ENCODE measurements at places on chromosomes 7 and 10.

- no peak for DNase-seq
Measured at GRCh38 chr10:86266446-86267242, 100.0 kb downstream of the GRID1 start.

DNA sequence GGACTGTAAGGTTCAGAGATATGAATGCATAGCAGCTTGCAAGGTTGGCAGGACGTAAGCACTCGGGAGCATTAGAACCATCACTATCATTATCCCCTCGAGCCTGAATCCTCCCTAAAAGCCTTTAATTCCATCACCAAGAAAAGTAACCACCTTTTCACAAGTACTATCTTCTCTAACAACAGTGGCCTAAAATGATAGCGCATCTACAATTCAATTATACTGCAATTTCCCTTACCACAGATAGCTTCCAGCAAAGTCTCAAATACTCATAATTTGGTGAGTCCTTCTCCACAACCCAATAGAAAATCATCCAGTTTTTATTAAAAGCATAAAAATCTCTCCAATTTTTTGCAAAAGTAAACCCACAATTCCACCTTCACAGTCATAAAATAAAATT, 42.0 kb downstream of the COL1A2 start:
- DNase-seq: no peak

GRCh38 chr7:36400036-36400435, 10.4 kb downstream of the ANLN start:
- DNase-seq: no peak

GRCh38 chr7:129606803-129607202, 4.7 kb upstream of the NRF1 start:
- DNase-seq: no peak

- DNase-seq: peak; percentile 21
Measured at GRCh38 chr10:113746217-113746957, 5.1 kb upstream of the PLEKHS1 start.

- no peak for DNase-seq
Measured at GRCh38 chr7:80760292-80760691, 121.8 kb downstream of the CD36 start.

- no peak for DNase-seq
Measured at GRCh38 chr7:149884541-149884940, 10.8 kb downstream of the ATP6V0E2 start.

- DNase-seq: no peak
Measured at GRCh38 chr7:54397836-54398612, 144.2 kb upstream of the VSTM2A start.

DNA sequence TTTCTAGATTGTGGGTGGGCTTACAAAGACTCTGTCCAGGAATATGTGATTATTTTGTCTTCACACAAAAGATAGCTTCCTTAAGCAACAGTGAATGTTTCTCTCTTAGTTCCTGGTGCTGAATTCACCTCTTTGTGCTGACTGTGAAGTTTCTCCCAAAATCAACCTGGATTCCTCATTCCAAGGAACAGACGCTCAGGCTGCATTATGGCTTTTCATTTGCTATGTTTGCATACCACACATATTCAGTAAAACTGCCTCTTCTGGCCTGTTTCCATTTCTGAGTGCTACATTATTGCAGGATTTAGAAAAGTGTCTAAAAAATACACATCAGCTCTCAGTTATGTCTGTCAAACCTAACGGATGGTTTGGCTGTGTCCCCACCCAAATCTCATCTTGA, 21.5 kb downstream of the MACROH2A2 start:
- no peak for DNase-seq

DNA sequence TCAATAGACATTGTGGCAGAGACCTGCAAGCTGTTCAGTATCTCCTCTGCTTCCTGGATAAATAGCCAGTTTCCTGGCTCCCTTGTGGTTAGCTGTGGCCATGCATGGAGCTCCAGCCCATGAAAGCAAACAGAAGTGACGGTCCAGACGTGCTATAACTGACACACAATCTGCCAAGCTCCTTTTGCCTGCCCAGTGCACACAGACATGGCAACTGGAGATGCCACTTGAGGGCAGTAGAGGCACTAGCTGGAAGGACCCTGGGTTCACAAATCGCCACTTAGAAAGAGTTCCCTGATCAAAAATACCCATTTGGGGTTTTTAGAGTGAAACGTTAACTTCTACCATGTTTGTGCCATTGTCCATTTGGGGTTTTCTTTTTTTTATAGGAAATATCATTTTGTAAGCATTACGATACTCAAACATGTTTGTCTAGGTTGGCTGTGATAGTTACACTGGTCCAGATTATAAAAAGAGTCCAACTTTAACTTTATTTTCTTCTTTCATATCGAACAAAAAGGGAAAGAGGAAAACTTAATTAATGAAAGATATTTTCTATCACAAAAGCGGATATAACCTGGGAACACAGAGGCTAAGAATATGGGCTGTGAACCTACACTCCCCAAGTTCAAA, 31.3 kb downstream of the KIN start:
- peak; percentile 8 for DNase-seq

DNA sequence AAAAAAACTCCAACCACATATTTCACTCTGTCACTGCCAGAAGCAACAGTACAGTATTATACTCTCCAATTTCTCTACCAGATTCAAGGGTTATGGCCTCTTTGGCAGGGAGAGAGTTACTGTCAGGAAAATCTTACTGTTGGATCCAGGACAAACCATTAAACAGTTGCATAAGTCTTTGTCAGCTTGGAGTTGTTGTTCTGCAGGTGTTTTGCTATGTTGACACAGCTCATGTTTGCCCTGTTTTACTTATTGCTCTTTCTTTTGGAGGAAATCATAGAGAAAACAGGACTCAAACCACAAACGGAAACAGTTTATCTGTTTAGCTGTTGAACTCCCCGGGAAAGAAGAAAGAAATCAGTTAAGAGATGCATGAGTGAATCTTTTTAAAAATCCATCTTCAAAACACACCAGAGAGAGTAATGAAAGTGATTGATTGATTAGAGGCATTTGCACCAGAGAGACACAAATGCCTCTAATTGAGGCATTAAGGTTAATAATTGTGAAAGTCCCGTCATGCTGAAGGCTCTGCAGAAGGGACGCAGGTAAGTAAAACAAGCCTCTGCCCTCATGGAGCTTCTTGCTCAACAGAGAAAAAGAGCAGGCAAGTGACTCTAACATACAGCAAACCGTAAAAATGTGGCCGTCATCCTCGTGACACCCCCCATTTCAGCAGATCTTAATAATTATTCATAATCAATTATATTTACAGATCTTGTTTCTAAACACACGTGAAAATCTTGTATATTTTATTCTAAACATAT, 38.7 kb upstream of the ARHGAP21 start:
- no peak for DNase-seq

- DNase-seq: no peak
Measured at GRCh38 chr7:37728747-37729146, 45.2 kb downstream of the GPR141 start.

GRCh38 chr7:24773646-24774045, 16.4 kb upstream of the GSDME start:
- no peak for DNase-seq

GRCh38 chr10:88428442-88428841, 154.7 kb downstream of the RNLS start:
- no peak for DNase-seq

DNA sequence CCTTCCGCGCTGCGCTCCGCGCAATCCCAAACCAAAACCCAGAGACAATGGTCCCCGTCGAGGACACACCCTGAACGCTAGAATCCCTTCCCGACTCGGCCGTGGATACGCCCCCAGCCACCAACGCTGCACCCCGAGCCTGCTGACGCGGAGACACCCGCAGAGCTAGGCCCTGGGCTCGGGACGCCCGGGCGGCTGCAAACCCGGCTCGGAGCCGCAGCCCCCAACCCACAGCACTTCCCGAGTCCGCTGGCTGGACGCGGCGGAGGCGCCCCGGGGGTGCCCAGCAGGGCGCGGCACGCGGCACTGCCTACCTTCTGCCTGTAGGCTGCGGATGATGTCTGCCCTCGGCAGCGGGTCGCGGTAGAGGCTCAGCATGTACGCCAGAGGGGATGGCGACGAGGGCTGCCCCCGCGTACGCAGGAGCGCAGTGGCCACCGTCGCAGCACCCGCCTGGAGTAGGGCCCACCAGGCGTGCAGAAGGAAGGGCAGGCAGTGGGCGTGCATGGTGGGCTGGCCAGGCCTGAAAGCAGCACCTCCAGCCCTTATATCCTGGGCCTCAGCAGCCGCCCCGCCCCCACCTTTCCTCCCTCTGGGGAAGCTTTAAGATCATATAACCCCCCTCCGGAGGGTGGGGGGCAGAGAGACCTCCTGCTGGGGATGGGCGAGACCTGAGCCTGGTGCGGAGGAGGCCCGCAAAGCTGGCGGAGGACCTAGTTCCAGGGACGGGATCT, at the start of gene NODAL:
Gene NODAL, minus strand, starts transcription at position 521 of the 734 bp plus-strand sequence. Its CDS starts 14 bp downstream, at position 507.
- DNase-seq: no peak

DNA sequence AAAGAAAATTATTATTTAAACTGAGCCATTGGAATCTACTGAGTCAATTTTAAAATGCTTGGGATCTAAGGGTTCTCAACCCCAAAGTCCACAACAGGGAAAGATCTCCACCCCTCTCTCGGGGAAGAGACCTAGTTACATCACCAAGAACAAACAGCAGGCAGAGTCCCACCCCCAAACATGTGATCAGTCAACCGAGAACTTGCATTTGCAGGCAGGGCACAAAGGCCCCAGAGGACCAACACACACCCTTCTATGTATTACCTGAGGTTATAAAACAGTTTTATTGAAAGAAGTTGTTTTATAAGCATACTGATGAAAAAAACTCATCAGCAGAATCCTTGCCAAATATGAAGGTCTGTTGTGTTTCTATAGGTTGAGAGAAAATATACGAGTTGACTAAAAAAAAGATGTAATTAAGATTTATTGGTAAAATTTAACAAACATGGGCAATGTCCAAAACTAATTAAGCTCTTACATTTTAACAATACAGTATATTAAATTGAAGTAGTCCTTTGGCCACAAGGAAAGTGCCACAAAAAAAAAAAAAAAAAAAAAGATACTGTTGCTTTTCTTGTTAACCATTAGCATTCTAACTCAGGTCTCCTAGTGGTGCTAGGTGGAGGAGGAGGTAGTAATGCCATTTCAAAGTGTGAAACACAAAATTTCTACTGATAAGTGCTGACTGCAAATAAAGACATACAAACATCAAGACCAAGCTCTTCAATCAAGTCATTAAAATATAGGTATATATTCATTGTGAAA, 975 bp upstream of the USP54 start:
- DNase-seq: peak; percentile 35

- no peak for DNase-seq
Measured at GRCh38 chr7:501526-501925, 18.1 kb downstream of the PDGFA start.

DNA sequence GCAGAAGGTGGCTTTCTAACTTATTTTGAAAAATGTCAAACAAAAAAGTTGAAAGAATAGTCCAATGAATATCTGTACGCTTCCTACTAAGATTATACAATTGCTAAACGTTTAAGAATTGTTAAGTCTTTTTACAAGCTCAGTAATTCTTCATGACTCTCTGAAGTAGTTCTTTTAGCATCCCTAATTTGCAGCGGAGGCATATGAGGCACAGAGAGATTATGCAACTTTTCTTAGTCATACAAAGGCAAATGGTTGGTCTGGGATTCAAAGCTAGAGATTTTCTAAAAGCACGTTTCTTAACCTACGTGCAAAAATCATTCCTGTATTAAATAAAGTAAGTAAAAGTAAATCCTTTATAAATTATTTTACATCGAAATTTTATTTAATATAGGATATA, 254.2 kb downstream of the MAGI2 start:
- DNase-seq: no peak

DNA sequence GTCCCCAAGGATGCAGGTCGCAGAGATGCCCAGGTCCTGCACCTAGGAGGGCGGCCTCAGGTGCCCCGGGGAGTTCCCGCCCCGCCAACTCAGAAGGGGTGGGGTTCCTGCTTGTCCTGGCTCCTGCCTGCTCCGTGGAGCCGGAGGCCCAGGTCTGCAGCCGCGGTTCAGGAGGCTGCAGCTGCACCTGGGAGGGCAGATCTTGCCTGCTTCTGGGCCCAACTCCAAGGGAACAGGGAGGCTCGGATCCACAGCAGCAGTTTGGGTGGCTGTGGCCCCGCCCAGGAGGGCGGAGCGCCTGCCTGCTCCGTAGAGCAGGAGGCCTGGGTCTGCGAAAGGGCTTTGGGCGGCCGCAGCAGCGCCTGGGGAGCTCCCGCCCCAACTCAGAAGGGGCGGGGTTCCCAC, 108.2 kb upstream of the EGR2 start:
- no peak for DNase-seq

- DNase-seq: no peak
Measured at GRCh38 chr7:49261928-49262327, 337.6 kb downstream of the CDC14C start.

DNA sequence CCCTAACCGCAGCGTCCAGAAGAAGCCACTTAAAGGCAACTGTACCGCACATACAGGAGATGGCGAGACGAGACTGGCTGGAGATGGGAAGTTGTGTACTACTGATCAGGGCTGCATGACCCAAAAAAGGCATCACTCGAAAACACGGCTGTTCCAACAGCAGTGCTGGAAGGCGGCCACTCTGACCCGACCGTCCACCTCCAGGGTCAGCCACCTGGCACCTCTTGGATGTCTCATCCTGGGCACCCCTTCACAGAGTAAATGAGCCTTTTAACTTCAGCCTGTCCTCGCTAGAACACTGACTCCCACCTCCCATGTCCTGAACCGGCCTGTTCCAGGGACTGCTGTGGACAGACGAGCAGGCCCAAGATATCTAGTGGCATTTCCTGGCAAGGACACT, 180.7 kb downstream of the DIP2C start:
- no peak for DNase-seq

- DNase-seq: no peak
Measured at GRCh38 chr10:83930-84530, 34.9 kb upstream of the TUBB8 start.

- no peak for DNase-seq
Measured at GRCh38 chr7:121323515-121324302, 5.1 kb upstream of the WNT16 start.

- DNase-seq: no peak
Measured at GRCh38 chr10:98096731-98097130, 37.7 kb upstream of the R3HCC1L start.

DNA sequence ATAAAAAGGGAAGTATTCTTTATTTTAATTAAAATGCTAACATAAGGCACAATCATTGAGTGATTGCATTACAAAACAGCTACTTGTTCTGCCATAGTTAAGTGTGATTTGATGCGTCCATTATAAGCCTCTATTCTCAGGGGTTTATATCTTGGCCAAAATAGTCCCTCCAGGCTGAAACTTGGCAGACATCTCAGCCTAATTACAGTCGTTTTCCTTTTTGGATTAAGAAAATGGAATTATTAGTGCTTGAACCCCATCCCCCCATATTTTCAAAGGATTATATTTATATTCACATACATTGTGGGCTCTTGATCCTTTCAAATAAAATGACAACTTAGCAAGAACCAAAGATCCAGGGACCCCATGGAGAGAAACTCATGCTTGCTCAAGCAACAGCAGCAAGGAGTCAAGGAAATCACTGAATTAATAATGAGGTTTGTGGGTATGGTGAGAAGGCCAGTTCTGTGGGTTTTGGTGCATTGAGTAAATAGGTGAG, 66.7 kb upstream of the NEUROD6 start:
- no peak for DNase-seq

GRCh38 chr7:102272917-102273748, 13.5 kb upstream of the SH2B2 start:
- DNase-seq: no peak

- peak; percentile 62 for DNase-seq
Measured at GRCh38 chr7:82701949-82702348, 258.4 kb upstream of the CACNA2D1 start.
